8988T (cell line): ENCODE measurements at places on chromosomes 7 and 10.
A peak's percentile ranks its signal among the peaks of the same experiment; 100 is the strongest.

GRCh38 chr7:44066494-44067063 lies 1.2 kb upstream of the PGAM2 start:
- DNase-seq: no peak

DNA sequence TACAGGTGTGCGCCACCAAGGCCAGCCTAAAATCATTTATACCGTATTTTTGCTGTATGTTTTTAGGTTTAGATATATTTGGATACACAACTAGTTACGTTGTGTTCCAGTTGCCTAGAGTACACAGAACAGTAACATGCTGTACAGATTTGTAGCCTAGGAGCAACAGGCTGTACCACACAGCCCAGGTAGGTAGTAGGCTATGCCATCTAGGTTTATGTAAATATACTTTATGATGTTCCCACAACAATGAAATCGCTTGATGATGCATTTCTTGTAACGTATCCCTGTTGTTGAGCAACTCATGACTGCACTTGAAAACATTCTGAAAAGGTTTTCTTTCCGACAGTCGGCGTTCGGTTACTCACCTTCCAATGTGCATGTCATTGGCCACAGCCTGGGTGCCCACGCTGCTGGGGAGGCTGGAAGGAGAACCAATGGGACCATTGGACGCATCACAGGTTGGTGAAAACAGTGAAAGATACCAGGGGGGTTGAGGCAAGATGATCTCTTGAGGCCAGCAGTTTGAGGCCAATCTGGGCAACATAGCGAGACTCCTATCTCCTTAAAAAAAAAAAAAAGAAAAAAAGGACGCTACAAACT lies 7.7 kb downstream of the PNLIP start:
- DNase-seq: no peak

DNA sequence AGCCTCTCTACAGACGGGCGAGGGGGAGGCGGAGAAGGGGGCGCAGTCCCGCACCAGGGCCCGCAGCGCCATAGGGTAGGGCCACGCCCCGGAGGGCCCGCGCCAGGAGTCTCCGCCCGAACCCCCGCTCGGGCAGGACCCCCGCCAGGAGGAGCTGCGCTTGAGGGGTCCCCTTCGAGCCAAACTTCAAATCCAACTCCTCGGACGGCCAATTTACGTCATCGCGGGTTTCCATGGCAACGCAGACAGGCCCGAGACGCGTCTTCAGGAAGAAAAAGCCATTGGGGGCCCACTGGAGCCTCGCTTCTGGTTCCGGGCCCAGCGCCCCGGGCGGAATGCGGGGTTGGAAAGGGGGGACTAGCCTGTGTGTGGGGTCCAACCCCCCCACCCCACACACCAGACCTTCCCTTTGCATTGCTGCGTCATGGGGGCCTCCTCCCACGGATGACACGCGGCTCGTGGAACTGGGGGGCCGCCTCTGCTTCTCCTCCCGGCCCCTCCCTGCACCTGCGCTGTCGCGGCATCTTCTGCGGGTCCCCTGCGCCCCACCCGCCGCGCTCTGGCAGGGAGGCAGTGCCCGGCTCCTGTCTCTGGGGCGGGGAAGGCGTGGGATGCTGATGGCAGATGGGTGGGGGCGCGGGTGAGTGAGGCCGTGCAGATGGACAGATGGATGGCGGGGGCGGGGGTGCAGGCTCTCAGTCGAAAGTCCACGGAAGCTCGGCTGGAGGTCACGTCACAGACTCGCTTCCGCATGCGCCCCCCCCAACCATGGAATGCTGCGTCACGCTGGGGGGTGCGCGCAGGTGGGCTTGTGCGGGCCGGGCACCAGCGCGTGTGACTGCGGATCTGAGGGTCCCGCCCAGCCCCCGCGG lies 1.2 kb downstream of the CALY start:
- peak; percentile 75 for DNase-seq

DNA sequence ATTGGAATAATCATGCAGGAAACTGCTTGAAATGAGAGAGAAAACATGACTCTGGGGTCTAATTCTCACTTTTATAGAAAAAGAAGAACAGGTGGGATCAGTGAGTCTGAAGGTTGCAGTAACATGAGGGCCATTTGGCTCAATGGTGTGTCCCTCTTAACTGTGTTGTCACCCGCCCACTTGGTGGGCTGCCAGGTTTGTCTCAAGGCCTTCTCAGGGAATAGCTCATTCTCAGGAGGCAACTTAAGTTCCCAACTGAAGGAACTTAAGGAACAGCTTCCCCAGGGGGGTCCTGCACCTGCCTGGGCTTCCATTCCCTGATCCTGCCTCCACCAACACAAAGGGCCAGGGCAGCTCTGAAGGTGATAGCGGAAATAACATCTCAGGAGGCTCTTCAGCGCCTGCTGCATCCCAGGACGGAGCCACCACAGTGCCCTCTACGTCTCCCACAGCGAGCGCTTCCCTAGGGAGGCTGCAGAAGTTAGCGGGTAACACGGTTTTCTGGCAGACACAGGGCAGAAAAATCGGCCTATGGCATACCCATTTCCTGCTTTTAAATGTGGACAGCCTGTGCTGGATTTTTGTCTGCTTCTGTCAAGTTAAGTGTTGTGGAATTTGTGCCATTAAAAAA lies 88.8 kb downstream of the ZRANB1 start:
- no peak for DNase-seq

DNA sequence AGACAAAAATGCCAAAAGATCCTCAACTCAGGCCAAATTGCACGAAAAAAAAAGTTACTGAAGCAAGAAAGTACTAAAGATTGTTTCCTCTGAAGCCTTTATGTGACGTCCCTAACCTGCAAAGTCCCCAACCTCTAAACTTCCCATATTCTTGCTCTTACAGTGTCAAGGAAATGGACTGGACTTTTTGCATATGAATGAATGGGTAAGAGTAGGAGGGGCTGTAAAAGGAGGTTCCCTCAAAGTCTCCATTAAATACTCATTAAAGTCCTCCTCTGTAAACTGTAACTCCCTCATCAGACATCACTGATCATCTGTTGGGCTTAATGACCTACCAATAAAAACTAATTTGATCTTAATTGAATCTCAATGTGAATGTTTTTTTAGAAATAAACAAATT lies 164.8 kb upstream of the STEAP1 start:
- DNase-seq: no peak

GRCh38 chr10:45075826-45076380 lies 75.2 kb downstream of the ZNF22 start:
- no peak for DNase-seq

DNA sequence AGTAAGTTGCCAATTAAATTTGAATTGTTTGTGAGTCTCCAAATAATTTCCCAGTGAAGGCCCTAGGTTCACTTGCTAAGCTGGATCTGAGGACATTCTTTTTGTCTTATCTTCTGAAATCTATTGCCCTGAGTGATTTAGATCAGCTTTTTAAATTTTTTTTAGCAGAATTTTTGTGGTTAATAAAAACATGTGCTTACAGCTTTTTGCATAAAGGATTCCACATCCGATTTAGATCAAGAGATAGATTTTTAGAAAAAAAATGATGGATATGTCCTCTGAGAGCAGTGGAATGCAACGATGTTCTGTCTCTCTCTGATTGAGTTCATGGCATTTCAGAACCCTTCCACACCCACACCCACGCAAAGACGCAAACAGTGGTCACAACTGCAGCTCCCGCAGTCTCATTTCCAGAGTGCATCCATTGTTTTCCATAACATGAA lies 358.8 kb downstream of the SUGCT start:
- no peak for DNase-seq

DNA sequence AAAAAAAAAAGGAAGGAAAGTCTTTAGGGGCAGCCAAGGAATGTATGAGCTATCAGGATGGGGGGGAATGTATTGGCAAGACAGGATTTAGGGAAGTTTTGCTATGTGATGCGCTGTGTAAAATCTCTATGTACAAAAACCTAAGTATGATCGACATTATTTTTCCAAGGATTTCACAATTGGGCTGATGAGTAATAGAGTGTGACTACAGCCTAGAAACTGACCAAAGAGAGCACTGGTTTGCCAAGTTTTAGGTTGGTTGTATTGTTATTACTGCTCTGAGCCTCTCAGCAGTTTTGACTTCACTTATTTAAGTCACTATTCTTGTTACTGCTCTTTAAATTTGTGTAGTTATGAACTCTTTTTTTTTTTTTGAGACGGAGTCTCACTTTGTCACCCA lies 107.3 kb downstream of the NRCAM start:
- DNase-seq: no peak
